ENCODE measurements at places on chromosomes 7 and 10. TPM values are rescaled to one million over a fixed set of nuclear protein-coding genes. Genes with fewer than 3 reads are reported as not detected.

DNA sequence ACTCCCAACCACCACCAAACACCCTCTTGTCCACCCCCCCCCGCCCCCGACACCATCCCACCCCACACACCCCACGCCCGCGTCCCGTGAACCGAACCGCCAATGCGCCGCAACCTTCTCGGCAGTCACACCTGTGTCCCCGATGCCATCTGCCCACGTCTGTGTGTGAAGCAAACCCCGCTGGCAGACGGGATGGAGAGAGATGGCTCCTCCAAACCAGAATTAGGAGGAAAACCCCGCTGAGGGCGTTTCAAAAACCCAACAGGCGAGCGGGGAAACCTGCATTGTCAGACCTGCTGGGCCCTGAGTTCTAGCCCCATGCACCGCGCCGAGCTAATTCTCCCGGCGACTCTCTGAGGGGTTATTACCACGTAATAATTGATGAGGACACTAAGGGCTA, 28.6 kb upstream of the KCNK18 start:
- DNase-seq, result no peak

GRCh38 chr10:44995581-44995913, 5.2 kb upstream of the ZNF22 start:
- DNase-seq, result no peak

DNA sequence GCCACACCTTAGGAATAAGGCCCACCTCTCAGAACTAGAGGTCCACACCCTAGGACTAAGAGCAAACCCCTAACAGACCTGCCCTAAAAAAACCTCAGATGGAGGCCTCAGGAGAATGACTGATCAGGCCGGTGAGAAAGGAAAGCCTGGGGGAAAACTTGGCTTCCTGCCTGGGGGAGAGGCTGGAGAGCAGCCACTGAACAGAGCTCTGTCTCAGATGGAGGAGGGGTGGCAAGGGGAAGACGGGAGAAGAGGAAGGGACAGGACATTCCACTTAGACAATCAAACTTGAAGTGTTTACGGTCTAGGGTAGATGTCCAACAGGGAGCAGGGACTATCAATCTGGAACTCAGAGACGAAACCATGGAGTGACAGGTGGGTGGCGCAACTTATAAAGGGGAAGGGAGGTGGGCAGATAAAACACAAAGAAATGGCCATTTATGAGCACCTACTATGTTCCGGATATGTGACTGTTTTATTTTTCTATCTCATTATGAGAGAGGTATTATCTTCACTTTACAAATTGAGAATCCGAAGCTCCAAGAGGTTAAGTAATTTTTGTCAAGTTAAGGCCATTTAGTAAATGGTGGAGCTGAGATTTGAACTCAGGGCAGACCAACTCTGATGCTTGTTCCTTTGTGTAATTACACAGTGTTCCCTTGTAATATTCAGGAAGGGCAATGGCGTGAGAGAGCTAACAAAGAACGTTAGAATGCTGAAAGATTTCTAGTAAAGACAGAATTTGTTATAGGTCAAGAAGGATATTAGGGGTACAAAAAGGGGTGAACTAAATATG, 82.6 kb downstream of the DNMBP start:
- DNase-seq, result no peak

DNA sequence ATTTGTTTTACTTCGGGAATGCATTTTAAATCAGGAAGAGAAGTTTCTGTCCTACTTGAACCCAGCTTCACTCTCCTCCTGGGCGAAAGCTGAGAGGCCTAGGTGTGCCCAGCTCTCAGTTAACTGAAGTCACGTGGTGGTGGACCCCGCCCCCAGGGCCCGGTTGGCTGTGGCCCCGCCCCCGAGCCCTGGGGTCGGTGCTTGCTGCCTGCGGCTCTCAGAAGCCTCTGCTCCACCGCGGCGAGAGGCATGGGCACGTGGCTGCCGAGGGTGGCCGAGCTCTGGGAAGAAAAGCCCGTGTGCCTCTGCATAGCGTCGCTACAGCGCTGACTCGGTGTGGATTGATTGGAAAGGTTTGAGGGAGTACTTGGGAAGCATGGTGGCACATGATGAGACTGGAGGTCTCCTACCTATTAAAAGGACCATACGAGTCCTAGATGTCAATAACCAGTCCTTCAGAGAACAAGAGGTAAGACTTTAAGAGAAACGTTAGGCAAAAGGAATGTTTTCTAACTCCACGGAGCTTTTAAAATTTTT, 34.1 kb downstream of the NET1 start:
- peak; percentile 82 for DNase-seq

DNA sequence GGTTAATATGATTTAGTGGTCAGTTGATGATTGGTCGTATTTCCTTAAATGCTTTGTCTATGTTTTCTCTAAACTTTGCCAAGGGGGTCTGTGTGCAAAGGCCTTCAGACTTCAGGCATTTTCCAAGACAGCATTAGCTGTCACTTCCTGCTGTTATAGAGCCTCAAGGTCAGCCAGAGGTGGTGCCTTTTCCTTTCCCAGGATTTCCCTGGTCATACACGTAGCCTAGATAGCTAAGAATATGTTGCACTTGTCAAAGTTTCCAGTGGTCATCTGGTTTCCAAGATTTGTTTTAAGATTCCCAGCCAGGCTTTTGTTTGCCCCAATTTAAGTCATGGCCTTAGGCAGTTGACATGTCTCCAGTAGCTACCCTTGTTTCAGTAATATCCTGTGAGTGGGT, 133.2 kb upstream of the IGFBP3 start:
- no peak for DNase-seq

- no peak for DNase-seq
These were observed 231.1 kb upstream of the FOXP2 start for GRCh38 chr7:114183311-114184088.

GRCh38 chr7:32762925-32763293, 128.7 kb downstream of the KBTBD2 start:
- DNase-seq, result no peak

- DNase-seq, result no peak
These were observed 6.4 kb downstream of the ZMIZ2 start for GRCh38 chr7:44754802-44755697.

GRCh38 chr10:47362199-47362598, 14.0 kb downstream of the RBP3 start:
- no peak for DNase-seq

DNA sequence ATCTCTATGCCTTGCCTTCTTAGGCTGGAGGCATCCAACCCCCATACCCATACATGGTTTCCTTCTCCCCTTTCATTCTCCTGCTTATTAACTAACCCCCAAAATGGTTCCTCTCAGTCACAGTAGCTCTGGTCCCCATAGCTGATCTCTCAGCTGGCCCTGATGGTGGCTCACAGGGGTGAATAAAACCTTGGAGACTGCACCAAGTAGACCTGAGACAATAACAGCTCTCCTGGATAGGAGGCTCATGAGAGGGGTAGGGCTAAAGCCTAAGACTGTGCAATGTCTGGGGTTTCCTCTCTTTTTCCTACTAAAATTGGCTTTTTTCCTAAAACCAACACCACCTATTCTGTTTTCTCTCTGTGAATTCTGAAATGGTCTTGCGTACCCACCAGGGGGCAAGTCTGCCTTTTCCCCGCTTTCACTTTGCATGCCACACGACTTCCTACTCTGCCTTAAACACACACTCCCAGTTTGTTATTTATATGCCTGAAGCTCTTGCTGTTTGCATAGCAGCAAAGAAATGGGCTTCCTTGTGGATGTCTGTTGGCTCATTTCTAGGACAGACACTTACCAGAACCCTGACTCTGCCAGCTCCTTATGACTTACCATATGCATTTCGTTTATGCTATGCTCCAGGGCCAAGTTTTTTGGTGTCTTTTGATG, 18.4 kb upstream of the PON1 start:
- DNase-seq, result no peak

- DNase-seq, result no peak
These were observed 308.8 kb upstream of the ZNF32 start for GRCh38 chr10:43957267-43958070.

GRCh38 chr10:107043461-107043860, 121.0 kb downstream of the SORCS1 start:
- no peak for DNase-seq

- no peak for DNase-seq
These were observed 13.3 kb upstream of the ZNF273 start for GRCh38 chr7:64889686-64890162.

- DNase-seq, result no peak
These were observed 203.6 kb downstream of the VTI1A start for GRCh38 chr10:112650588-112651030.

- DNase-seq, result peak; percentile 60
These were observed 776 bp downstream of the PEX1 start for GRCh38 chr7:92527300-92528187.

GRCh38 chr10:76405922-76406321, 974.5 kb downstream of the LRMDA start:
- DNase-seq, result no peak

- DNase-seq, result no peak
These were observed 11.5 kb upstream of the MICU1 start for GRCh38 chr10:72637398-72637857.

DNA sequence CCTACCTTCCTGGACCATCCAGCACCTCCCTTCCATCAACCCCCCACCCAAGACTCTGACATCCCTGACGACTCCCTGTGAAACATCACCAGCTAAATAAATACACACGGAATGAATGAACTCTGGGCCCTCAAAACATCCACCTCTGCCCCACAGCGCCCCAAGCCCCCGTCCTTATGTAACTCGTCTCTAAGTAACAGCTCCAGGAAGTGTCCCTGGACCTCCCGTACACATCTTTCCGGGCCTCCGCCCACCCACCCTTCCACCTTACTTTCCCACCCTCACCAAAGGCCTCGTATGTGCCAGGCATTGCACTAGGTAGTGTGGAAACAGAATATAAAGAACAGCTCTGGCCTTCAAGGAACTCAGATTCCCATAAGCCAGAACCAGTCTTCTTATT, 27.7 kb upstream of the SLIT1 start:
- no peak for DNase-seq

- DNase-seq, result no peak
These were observed 239.2 kb upstream of the PRKCQ start for GRCh38 chr10:6819301-6819700.

DNA sequence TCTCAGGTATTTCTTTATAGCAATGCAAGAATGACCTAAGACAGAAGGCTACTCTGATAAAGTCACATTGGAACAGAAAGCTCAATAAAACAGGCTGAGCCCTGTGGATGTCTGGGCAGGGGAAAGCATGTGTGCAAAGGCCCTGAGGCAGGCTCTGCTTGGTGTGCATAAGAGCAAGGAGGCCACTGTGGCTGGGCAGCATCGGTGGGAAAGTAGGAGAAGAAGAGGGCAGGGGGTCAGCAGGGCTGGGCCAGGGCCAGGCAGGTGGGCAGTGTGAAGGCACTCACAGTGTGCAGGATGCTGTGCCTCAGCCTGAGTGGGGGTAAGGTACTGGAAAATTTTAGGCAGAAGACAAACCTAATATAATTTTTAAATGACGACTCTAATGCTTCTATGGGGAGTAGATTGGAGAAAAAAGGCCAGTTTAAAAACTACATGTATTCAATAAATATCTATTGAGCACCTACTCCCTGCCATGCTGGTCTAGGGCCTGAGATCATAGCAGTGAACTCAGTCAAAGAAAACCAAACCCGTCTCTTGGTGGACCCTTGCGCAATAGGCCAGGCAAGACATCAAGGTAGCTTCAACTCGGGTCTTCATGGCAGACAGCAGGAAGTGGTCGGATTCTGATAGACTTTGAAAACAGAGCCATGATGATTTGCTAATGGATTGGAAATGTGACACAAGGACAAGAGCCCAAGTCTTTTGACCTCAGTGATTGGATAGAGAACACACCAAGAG, 572.3 kb downstream of the TCERG1L start:
- no peak for DNase-seq

- DNase-seq, result no peak
These were observed 37.1 kb downstream of the WIPI2 start for GRCh38 chr7:5226921-5227785.

DNA sequence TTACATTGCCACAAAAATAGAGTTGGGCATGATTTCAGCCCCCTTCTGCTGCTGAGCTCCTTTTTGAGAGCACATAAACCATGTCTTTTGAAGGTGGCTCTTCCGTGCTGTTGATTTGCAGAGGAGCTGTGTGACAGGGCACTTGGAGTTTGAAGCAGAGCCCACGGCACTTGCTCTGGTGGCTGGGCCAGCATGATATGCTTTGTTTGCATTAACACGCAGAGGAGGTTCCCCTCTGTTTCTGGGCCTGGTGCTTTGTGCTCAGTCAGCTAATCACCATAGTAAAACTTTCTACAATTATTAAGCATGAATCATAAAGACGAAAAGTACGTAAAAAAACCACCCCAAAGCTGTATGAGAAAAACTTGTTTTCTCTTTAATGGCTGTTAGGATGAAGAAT, 40.1 kb downstream of the RBM33 start:
- no peak for DNase-seq

DNA sequence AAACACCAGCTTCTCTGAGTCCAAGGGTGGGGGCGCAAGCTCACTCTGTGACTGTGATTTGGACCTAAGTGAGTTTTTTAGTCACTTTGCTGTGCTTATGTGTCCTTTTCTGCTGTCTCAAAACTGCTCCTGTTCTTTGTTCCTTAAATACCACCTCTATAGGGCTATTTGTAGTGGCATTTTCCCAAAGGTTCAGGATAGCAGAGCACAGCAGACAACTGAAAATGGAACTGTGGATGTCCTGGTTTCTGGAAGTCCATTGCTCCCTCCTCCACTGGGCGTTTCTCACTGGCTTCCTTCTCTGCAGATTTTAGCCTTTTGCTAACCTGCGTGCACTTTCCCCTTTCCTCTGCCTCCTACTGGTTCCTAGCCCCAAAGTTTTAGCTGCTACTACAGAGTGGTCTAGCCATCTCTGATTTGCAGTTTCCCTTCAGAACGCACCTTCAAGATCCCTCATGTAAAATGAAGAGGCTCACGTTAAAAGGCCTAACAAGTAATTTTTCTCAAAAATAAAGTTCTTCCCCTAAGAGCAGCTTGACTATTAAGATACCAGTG, 25.6 kb downstream of the BLVRA start:
- DNase-seq, result no peak

DNA sequence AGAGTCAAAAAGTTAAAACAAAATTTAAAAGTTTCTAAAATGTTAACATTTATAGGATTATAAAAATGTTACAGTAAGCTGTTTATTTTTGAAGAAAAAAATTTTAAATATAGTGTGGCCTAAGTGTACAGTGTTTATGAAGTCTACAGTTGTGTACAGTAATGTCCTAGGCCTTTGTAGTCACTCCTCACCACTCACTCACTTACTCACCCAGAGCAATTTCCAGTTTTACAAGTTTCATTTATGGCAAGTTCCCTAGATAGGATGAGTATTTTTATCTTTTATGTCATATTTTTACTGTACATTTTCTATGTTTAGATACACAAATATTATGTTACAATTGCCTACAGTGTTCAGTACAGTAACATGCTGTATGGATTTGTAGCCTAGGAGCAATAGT, 419.9 kb downstream of the ARL4A start:
- no peak for DNase-seq

LIPF gene
- total RNA-seq, result not detected

RET gene
- total RNA-seq, result 0.45 TPM

PVRIG gene
- total RNA-seq, result 30.6 TPM

ZNF736 gene
- total RNA-seq, result 27.8 TPM

CABCOCO1 gene
- not detected for total RNA-seq

GSAP gene
- total RNA-seq, result 4.1 TPM

BTBD16 gene
- not detected for total RNA-seq

MOGAT3 gene
- not detected for total RNA-seq
